GF-D8 (cell line): ENCODE measurements at places on chromosomes 6 and 20.

DNA sequence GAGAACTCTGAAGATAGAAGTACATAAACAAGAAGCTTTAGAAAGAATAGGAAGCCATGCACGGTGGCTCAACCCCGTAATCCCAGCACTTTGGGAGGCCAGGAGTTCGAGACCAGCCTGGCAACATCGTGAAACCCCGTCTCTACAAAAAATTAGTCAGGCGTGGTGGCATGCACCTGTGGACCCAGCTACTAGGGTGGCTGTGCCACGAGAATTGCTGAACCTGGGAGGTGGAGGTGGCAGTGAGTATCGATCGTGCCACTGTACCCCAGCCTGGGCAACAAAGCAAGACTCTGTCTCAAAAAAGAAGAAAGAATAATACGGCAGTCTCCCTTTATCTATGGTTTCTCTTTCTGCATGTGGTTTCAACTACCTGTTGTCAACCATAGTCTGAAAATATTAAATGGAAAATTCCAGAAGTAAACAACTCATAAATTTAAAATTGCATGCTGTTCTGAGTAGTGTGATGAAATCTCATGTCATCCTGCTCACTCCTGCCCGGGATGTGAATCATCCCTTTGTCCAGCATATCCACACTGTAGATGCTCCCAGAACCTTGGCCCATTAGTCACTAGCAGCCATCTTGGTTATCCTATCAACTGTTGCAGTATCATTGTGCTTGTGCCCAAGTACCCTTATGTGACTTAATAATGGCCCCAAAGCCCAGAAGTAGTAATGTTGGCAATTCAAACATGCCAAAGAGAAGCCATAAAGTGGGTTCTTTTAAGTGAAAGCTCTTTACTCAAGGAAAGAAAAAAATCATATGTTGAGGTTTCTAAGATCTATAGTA, 22.1 kb downstream of the DEK start:
- no peak for DNase-seq

- no peak for DNase-seq
These were observed 305.4 kb downstream of the BTBD3 start for GRCh38 chr20:12223057-12223456.

DNA sequence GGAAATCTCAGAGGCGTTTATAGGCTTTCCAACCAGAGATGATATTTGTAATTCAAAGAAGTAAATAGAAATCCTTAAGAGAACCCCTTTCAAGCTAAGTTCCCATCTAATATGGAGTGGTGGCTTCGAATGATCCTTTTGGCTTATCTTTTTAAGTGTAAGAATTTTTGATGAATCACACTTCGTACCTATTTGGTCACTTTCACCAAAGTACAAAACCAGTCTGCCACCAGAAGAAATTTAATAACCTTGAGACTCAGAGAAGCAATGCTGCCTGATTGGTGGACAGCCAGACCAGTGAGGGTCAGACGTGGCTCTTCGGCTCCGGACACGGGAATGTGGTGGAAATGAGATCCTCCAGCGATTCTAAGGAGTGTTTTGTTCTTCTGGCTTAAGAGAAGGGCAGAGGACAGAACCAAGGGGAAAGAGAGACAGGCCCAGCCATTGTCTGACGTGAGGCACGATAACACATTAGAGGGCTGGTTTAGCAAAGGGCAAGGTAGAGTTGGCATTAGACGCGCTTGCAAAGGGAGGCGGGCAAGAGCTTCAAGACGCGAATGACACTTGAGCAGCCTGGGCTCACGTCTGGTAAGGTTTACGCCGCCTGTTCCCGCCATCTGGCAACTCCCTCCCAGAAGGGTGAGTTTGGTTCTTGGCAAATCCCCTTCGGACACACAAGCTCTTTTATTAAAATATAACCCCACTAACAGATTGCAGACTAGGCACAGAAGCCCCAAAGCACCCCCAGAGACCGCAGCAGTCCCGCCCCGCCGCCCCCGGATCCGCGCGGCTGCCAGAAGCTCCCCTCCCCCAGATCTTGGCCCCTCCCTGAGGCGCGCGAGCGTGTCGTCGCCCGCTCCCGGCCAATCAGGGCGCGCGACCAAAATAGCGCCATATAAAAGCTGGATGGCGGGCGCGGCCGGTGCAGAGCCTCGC, 50.0 kb upstream of the EZR start:
- DNase-seq, result no peak

DNA sequence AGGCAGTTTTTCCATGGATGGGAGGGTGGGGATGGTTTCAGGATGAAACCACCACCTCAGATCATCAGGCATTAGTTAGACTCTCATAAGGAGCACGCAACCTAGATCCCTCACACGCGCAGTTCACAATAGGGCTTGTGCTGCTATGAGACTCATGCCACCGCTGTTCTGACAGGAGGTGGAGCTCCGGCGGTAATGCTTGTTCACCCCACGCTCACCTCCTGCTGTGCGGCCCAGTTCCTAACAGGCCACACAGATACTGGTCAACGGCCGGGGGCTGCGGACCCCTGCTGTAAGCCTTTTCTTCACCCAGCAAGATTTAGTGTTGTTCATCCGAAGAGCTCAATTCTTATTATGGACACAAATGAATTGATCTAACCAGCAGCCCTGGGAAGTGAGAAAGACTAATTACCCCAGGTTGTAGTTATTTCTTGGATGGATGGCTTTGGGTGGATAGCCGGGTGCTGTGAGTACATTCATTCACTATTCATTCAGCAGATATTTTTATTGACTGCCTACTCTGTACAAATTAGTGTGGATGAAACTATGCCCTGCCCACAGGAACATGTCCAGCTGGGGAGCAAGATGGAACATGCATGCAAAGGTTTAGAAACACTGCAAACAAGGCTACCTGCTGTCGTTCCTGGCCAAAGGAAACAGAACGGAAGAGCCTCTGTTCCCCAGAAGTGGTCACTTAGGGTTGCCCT, 57.2 kb downstream of the RIOK1 start:
- no peak for DNase-seq

DNA sequence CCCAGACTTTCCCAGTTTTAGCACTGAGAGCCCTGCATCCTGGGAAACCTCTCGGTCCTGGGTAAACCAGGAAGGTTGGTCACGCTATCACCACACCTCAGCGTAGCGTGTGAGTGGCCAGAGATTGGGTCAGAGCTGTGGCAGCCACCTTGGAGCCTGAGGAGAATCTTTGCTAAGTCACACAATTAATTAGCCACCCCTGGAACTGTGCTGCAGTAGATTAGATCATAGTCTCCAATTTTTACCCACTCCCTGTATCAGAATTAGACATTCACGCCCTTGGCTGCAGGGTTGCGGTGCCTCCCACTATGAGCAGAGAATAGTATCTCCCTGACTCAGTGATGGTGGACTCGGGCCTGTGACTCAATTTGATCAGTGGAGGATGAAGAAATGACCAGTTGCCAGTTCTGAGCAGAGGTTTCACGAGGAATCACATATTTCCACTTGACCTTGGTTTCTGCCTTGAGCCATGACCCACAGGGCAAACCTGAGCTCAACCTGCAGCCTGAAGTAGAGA, 6.0 kb upstream of the PTGIS start:
- DNase-seq, result no peak

GRCh38 chr6:134363323-134364039, 45.6 kb upstream of the SGK1 start:
- no peak for DNase-seq

GRCh38 chr6:104789770-104790190, 69.9 kb downstream of the HACE1 start:
- peak; percentile 49 for DNase-seq
